ENCODE measurements at places on chromosomes 16 and 17.

- no peak for DNase-seq
Observed at GRCh38 chr17:7959503-7960253, 27.7 kb downstream of the CNTROB start.

GRCh38 chr17:21298056-21298982, 13.8 kb downstream of the MAP2K3 start:
- no peak for DNase-seq

DNA sequence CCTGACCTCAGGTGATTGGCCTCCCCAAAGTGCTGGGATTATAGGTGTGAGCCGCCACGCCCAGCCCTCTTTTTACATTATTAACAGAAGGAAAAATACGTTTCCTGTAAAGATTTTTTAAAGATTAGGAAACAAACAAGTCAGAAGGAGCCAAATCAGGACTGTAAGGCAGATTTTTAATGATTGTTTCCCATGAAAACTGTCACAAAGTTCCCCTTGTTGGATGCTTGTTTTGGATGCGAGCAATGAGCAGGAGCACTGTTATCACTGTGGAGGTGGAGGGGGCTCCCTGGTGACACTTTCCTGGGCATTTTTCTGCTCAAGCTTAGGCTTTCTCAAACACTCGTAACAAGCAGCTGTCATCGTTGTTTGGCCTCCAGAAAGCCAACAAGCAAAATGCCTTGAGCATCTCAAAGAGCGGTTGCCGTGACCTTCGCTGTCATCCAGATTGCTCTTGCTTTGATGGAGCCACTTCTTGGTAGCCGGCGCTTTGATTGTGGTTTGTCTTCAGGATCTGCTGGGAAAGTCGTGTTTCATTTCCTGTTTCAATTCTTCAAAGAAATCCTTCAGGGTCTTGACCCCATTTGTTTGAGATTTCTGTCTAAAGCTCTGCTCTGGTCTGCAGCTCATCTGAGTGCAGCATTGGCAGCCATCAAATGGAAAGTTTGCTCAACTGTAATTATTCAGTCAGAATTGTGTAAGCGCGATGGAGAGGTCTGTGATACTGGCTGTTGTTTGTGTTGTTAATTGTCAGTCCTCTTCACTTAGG, 128.7 kb downstream of the RPTOR start:
- DNase-seq: no peak

GRCh38 chr16:23676924-23677480, 1.7 kb upstream of the PLK1 start:
- DNase-seq: no peak

GRCh38 chr16:86528061-86528929, 18.0 kb downstream of the FOXF1 start:
- DNase-seq: no peak

GRCh38 chr17:60303406-60304099, 88.4 kb downstream of the USP32 start:
- no peak for DNase-seq

- no peak for DNase-seq
Observed at GRCh38 chr16:16025214-16025968, 76.0 kb downstream of the ABCC1 start.

GRCh38 chr17:64200080-64201032, 62.7 kb downstream of the TEX2 start:
- no peak for DNase-seq

GRCh38 chr17:2263183-2264066, 40.2 kb downstream of the SMG6 start:
- no peak for DNase-seq

DNA sequence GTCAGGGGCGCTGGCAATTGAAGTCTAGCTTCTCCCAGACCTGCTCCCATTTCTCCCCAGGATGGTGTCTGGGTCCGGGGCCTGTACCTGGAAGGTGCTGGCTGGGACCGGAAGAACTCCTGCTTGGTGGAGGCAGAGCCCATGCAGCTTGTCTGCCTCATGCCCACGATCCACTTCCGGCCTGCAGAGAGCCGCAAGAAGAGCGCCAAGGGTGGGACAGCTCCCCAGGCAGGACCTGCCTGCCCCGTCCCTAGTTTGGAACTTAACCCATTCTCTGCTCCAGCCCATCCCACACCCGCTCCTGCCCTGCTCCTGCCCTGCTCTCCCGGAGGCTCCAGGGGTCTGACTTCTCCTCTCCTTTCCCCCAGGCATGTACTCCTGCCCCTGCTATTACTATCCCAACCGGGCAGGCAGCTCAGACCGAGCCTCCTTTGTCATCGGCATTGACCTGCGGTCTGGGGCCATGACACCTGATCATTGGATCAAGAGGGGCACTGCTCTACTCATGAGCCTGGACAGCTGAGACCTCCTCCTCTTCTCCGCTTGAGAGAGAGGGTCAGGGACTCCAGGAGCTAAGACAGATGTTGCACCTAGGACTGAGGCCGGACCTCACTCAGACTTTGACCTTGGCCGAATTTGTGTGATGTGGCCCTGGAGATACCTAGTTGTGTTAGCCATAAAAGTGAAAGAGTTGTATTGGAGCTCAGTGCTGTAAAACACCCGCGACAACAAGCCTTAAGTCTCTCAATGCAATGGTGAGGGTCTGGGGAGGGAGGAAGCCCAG, 814 bp upstream of the KDM6B start:
- DNase-seq: no peak

DNA sequence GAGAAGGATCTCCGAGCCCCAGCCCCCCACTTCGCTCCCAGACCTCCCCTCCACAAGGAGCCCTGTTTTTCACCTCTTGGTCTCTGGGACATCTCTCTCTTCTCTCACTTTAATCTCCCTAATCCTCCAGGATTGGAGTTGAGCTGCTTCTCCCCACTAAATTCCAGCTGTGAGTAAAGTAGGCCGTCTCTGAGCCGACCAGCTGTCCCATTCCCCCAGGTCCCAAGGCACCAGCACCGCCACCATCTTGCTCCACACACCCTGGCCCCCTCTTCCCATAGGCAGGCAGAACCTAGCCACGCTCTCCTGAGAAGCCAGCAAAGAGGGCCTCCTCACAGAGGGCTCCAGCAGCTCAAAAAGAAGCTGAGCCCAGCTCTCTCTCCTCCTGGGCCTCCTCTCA, 878 bp downstream of the DLG4 start:
- no peak for DNase-seq

DNA sequence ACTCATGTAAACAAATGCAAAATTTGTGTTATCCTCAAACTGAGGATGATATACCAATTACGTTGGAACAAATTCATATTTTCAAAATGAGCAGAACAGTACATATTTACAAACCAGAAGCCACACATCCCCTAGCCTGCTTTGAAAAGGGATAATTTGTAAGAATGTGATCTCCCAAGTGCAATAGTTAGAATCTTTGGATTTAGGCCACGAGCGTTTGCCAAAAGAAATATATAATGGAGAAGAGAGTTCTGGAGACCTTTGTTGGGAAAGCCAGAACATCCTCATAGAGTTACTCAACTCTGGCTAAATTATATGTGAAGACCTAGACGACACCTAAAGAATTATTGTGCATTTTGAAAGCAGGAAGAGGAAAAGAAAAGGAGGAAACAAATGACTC, 449.3 kb downstream of the KCNJ2 start:
- DNase-seq: no peak

DNA sequence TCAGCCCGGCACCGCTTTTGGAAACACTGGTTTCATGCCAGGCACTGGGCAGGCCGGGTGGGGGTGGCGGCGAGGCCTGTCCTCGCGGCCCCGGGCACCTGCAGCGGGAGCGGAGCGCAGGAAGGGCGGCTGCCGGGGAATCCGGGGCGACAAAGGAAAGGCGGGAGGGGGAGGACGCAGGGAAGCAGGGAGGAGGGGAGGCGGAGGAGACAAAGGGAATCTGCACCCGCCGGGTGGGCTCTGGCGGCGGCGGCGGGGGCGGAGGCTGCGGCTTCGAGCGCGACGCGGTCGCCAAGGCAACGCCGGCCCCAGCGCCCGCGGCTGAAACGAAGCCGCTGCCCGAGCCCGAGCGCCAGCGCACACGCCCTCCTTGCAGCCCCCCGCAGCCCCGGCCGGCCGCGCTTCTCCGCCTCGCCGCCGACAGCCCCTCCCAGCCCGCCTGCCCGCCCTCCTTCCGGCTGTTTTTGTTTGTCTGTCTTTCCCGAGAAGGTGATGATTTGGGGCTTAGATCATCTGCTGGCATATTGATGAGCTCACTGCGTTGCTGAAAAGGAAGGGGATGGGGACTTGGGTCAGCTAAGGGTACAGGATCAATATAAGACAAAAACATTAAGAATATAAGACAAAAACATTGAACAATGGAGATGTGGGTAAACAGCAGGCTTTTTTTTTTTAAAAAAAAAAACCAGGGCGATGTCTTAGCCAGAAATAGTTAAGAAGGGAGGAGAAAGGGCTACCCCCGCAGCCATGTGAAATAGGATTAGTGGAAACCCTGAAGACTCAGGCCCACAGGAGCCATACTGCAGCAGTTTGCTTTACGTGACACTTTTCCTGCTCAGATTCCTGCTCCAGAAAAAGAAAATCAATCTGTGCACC, 32.7 kb downstream of the CDK5R1 start:
- no peak for DNase-seq
